Natural killer cell treated with Interleukin-12 subunit alpha and Interleukin-12 subunit beta and Interleukin-15 and Interleukin-18, amount 100 ng/mL, for 72 hours (primary cell): ENCODE measurements at places on chromosomes 5 and 9. TPM values are rescaled to one million over a fixed set of nuclear protein-coding genes. Genes with fewer than 3 reads are reported as not detected.

GRCh38 chr9:19513671-19514275 lies 105.0 kb downstream of the ACER2 start:
- no peak for DNase-seq

Gene SLC34A1
- total RNA-seq: not detected

DNA sequence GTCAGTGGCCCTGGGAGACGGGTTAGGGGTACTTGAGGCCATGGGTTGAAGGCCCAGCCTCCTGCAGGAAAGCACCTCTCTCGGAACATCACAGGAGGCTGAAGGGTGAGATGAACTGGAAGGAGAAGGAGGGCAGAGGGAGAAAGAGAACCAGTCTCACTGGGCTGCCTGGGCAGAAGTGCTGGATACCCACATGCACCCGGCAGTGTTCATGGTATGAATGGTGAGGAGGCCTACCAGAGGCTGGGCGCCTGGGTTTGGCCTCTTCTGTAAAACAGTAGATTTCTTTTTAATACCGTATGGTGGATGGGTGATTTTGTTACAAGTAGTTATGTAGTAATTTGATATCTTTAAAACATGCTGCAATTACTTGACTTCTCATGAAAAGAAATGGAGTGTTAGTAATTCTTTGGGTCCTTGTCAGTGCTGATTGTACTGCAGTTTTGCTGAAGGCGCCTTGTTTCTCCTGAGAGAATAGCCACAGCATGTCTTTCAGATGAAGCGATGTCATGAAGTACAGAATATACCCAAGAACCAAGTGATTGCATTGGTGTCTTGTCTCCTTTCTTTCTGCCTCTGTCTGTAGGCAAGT lies 258.6 kb downstream of the FANCC start:
- no peak for DNase-seq

DNA sequence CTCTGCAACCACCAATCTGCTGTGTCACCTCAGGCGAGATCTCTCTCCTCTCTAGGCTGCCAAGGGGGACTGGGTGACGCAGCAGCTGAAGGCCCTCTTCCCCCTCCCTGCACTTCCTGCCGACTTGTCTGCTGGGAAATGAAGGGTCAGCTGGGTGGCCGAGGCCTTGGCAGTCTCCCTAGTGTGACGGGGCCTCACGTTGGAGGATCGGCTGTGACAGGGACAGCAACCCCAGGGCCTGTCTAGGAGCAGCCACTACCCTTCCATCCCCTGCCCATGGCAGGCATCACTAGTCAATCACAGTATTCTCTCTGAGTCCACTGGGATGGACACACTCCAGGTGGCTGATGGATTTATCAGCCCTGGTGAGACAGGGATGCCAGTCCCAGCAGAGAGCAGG lies 107.3 kb upstream of the SARDH start:
- DNase-seq: no peak

Gene ZNF883
- 0.22 TPM for total RNA-seq
